ENCODE measurements at places on chromosomes 16 and 17.

DNA sequence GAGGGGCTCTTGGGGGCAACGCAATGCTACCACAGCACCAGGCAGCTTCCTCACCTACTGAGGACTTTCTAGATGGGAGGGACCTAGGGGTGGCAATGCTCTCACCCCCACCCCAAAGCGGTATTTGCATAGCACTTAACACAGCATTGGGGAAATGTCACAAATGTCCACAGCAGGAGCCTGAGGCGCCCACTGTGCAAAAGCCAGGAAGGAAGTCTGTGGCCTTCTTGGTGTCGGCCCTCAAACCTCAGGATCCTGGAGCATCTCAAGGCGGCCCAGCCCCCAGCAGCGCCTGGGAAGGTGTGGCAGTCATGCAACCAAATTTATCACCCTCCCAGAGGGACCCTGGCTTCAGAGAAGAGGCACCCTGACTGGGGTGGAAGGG is 45.3 kb downstream of the WNT3 start:
- DNase-seq, result no peak

DNA sequence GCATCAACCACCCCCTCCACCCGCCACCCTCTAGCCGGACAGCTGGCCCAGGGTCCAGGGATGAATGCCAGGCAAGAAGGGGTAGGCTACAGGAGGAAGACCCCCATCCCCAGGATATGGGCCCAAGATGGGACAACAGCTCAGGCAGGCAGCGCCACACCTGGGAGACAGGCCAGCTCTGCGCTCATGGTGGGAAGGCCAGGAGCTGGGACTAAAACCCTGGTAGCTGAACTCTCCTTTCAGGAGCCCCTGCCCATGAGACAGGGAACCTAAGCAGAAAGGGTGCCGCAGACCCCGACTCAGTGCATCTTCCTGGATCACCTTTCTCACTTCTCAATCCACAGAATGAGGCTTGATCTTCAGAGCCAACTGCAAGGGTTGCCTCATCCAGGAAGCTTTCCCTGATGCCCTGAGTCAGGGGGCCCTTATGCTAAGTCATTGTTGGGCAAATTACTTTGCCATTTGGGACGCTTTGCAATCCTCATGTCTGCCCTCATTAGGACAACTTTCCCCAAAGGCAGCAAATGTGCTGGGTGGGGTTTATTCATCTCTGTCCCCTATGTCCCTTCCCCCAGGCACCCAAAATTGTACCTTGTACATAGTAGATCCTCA is 9.0 kb downstream of the ZDHHC1 start:
- no peak for DNase-seq

GRCh38 chr16:89720551-89720812 is 216 bp downstream of the VPS9D1 start:
- DNase-seq, result peak; percentile 55

GRCh38 chr16:27690608-27691007 is 140.7 kb downstream of the KATNIP start:
- no peak for DNase-seq

- DNase-seq, result peak; percentile 22
Measured at GRCh38 chr17:60127068-60128064, 22.4 kb upstream of the CA4 start.

DNA sequence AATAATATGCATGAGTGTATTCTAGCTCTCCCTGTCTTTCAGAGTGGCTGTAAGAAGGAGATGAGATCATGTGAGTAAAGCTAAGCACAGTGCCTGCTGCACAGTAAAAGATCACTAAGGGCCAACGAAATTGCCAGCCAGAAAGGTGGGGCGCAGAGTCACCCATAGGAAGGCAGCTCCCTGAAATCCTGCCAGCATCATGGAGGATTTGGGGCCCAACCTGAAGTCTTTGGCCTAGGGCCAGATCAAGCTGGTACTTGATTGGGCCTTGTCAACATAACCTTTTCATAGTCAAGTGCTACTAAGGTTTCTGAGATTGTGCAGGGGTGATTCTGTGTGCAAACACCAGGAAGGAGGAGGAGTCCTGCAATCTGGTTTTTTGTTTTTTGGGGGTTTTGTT is 16.5 kb downstream of the SCNN1B start:
- no peak for DNase-seq

- DNase-seq, result no peak
Measured at GRCh38 chr16:82628711-82629110, 1.9 kb downstream of the CDH13 start.

DNA sequence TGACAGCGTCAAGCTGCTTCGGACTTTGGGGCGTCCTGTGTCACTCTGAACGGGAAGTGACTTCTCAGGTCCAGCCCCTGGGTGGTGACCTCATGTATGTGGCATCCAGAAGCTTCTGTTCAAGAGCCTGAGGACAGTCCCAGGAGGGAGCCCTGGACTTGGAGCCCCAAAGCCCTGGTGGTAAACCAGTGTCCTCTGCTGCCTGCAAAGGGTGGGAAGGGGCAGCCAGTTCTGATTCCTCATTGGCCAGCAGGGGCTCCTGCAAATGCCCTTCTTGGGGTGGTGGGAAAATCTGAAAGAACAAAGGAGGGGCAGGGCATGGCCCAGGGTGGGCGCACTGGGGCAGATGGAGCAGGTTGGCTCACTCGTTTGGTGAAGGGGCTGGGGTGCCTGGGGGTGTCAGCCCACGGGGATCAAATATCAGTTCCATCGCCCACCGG is 1.6 kb downstream of the OSGIN1 start:
- no peak for DNase-seq

DNA sequence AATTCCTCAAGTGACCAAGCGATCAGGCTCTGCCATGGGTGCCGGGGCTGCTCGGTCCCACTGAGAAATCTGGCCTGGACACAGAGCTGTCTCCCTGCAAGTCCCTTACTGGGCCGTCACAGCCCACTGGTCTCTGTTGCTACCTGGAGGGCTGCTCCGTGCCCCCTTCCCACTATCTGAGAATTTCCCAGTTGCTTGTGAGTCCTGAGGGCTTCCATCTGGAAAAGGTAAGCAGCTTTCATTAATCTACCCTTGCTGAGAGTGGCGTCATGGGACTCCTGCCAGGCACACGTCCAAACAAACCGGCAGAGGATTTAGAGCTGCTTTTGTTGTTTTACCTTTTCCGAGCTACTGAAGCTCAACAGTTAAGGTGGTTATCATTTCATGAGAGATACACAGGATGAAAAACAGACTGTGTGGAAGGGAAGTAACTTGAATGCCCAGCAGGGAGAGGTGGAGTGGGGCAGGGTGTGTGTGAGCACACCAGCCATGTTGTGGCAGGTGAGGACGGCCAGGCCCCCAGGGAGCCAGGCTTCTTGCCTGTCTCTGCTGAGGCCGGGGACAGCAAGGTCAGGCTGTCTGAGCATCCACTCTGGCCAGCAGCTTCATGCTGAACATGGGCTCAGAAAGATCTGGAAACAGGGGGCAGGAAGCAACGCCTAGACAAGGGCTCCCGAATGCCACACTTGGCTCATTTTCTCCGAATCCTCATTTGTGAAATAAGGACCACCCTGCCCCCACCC is 50.6 kb downstream of the GTF3C1 start:
- no peak for DNase-seq

Measured in activated CD8-positive, alpha-beta memory T cell treated with anti-CD3 and anti-CD28 coated beads, Interleukin-2, amount 10 ng/mL, durations not matched to agents 7 days and 5 days (primary cell).